Stimulated activated CD8-positive, alpha-beta memory T cell treated with anti-CD3 and anti-CD28 coated beads, Interleukin-15, amount 100 ng/mL, for 24 hours (primary cell): ENCODE measurements at places on chromosomes 4 and X.

- DNase-seq, result no peak
Observed at GRCh38 chrX:1400049-1400448, 8.1 kb upstream of the SLC25A6 start.

GRCh38 chr4:11914406-11914805 lies 485.7 kb upstream of the HS3ST1 start:
- no peak for DNase-seq

GRCh38 chrX:71458866-71459265 lies 74.0 kb upstream of the OGT start:
- DNase-seq, result no peak

GRCh38 chr4:621296-622070 lies 3.9 kb upstream of the PDE6B start:
- no peak for DNase-seq

DNA sequence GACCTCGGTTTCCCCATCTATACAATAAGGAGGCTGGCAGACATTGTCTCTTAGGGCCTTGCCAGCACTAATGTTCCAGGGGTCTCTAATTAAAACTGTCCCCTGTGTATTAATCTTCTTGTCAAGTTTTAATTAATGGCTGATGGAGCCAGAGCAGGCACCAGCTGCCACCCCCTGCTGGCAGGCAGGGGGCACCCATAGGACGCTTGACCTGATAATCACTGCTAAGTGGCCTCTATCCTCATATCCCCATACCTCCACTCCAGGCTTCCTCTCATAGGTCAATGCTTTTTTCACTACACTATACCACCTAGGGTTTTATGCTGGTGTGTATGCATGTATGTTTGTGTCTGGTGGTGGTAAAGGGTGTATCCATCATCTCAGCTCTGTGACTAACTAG lies 89.4 kb downstream of the EFNB1 start:
- DNase-seq, result no peak

DNA sequence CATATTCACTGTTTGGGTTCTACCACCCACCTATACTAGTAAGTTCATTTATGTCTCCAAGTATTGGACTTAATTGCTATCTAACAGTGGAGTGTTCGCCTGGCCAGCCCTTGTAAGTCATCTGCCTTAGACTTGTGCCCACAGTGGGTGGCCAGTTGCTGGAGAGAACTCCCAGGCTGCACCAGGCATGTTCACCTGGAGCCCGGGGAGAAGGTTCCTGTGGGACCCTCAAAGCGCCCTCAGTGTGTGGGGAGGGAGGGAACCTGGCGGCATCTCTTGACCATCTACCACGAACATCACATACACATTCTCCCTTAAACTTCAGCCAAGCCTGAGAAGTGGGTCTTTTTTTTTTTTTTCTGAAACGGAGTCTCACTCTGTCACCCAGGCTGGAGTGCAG lies 138.1 kb downstream of the CPZ start:
- no peak for DNase-seq

- no peak for DNase-seq
Observed at GRCh38 chr4:157222771-157223160, 2.2 kb downstream of the GRIA2 start.

GRCh38 chr4:108649863-108650211 lies 562 bp upstream of the OSTC start:
- no peak for DNase-seq

DNA sequence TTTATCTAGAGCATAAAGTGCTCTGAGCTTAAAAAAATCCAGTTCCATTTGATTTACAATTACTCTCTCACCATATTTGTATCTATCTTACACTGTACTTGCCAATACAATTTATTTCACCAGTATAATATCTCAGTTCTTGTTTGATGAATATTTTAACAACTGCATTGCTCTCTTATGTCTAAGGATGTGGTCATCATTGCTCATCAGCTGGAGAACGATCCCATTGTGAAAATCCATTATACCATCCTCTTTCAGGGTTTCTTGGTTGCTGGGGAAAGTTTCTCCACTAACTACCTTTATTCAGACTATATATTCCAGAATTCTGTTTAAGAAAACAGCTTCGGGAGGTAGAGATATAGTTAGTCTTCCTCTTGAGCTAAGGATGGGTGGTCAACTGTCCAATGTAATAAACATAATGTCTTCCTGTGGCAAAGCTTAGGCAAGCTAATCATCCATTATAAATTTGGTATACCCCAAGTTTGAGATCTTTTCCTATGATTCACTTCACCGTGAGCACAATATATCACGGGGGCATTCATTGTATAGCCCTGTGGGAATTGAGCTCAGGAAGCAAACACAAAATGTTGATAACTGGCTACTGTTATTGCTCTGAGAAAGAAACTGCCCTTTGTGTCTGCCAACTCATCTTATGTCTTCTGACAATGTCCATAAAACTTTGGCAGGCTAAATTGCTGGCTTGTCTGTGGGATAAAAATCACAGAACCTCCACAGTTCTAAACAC lies 2361.9 kb downstream of the ARAP2 start:
- DNase-seq, result no peak

DNA sequence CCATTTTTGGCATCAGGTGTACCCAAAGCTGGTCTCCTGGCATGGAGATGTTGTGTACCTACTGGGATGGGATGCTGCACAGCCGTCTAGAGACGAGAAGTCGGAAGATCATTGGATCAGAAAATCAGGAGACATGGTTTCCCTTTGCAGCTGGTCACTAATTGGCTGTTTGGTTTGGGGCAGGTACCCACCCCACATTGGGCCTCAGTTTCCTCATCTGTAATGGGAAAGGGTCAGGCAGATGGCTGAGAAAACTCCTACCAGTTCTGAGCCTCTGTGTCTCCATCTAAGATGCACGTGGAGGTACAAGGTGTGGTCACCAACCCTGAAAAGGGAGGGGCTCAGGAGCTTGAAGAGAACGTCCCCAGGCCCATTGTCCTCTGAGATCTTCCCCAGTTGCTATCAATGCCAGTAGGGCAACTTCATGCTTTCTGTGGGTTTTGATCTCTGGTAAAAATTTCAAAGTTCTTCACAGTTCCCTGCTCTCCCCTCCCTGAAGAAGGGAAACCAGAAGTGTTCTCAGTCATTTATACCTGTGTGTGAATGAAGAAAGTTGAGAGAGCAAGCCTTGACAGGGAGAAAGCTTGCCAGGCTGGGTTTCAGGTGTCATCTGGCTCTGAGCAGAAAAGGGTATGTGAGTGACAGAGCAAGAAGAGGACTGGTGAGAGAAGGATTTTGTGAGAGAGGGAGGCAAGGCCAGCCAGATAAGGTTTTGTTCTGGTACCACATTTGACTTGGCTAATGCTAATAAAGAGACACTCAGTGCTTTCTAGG lies 15.1 kb downstream of the TSC22D3 start:
- no peak for DNase-seq

DNA sequence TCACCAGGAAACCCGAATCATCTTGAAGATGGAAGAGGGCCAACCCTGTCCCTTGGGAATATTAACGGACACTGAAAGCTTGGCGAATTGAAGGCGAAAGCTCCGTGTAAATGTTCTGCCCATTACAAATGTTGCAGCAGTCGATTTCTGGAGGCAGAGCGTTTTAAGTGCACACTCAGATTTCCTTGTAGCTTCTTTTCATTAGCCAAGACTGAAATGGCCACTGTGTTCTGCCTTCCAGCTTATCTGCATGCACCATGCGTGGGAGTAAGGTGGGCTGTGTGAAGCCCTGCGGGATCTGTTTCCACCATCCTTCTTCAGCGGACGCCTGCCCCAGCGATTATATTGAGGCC lies 1.3 kb downstream of the SMIM20 start:
- no peak for DNase-seq

DNA sequence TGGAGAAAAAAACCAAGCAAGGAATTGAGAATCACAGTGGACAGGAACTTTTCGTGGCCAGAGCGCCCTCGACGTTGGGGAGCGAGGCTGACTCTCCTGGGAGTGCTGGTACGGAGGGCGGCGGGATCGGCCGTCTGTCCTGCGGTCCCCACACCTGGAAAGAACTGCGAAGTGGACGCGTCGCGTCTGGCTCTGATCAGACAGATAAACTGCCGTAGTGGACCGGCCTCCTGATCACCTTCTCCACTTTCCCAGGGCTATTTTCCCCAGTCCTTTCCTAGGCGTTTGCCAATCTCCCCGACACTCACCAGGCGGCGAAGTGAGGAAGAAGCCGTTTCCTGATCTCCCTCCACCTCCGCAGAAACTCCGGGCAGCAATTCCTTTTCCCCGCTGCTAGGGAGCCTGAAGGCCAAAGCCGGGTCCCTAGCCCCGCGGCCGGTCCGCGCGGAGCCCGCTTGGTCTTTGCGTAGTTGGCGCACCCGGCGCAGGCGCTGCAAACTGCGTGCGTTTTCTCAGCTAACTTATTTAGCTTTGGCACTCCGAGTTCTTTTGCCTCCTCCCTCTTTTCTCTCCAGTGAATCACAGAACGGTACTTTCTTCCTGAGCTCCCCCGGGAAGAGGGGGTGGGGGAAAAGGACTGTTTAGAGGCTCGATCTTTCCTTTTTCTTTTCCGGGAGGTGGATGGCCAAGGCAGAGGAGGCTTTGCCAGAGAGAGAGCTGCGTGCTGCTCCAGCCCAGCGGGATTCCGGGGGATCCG lies at the start of gene ARSJ:
Gene ARSJ, minus strand, starts transcription at position 500 of the 757 bp plus-strand sequence. CDS start 813 bp downstream, outside the sequence.
- no peak for DNase-seq
